ENCODE measurements at places on chromosomes 5 and 9.

- DNase-seq: no peak
These were observed 16.1 kb upstream of the CRB2 start for GRCh38 chr9:123339666-123340510.

GRCh38 chr5:162209005-162209605 lies 141.5 kb downstream of the GABRG2 start:
- DNase-seq: no peak

DNA sequence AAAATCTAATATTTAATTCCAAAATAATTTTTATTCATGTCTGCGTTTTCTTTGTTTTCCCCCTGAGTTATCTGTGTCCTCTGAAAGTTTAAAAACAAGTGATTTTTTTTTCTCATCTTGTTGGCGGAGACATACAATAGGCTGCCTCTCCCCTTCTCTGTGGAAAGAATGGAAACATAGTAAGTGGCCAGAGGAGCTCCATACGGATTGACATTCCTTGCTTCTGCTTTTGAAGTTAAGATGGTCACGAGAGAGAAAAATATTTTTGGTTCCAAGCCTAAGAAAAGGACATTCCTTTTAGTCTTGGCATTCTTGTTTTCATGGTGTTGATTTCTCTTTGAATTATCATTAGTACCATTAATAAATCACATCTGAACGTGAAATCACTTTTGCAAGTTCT lies 28.3 kb downstream of the ZNF462 start:
- no peak for DNase-seq

- peak; percentile 79 for DNase-seq
These were observed 118.4 kb downstream of the ARHGAP26 start for GRCh38 chr5:142888469-142889085.

- DNase-seq: peak; percentile 83
These were observed 29.8 kb upstream of the FBP1 start for GRCh38 chr9:94668928-94669729.

GRCh38 chr9:37201581-37201980 lies 81.2 kb downstream of the ZCCHC7 start:
- no peak for DNase-seq

DNA sequence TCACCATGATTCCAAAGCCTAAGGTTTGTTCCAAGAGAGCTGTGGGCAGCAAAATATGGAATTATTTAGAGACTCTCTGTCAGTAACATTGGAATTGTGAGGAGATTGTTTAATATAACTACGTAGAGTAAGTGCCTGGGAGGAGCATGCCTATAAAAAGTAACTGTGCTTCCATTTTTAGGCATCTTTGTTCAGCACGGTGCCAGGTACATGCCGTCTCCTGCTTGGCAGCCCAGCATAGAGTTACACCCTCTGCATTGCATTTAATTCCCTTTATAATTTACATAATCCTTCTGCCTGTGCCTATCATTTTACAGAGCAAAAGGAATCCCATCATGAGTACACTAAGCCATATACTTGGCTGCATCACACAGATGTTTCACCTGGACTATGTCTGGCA lies 32.1 kb upstream of the ALDH1A1 start:
- no peak for DNase-seq

DNA sequence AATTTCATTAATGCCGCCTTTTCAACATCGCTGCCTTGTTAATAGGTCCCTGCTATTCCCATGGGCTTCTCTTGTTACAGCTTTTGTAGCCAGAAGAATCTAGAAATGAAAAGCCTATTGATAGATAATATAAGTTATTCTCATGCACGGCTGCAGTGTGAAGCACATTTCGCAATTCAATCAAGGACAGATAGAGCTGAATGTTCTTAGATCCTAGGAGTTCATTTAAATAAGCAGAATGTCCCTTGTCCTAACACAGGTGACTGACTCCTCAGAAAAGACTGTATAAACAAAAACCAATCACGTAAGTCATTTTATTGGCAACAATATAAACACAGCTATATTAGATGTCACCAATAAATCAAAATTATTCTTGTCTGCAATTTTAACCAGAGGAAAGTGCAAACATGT lies 9.4 kb downstream of the GLIS3 start:
- no peak for DNase-seq

- DNase-seq: no peak
These were observed 797 bp upstream of the FBXO38 start for GRCh38 chr5:148382961-148383360.

GRCh38 chr5:176180339-176180738 lies 57.9 kb upstream of the SIMC1 start:
- DNase-seq: peak; percentile 30

GRCh38 chr5:76735762-76736545 lies 20.0 kb downstream of the F2R start:
- no peak for DNase-seq

DNA sequence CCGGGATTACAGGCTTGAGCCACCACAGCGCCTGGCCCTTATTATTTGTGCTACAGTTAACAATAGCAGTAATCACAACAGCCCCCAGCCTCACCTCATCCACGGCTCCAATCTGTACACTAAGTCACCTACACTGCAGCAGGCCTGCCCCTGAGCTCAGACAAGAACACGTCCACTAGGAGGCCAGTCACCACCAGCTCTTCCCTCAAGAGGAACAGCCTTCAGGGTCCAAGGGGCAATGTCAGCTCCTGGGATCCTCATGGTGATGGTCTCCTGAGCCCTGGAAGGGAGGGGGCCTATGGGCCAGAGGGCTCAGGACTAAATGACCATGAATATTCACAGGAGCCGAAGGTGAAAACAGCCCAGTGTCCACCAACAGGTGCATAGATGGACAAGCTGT lies 67.7 kb downstream of the VAV2 start:
- no peak for DNase-seq

- no peak for DNase-seq
These were observed 30.7 kb upstream of the TNPO1 start for GRCh38 chr5:72785801-72786200.

DNA sequence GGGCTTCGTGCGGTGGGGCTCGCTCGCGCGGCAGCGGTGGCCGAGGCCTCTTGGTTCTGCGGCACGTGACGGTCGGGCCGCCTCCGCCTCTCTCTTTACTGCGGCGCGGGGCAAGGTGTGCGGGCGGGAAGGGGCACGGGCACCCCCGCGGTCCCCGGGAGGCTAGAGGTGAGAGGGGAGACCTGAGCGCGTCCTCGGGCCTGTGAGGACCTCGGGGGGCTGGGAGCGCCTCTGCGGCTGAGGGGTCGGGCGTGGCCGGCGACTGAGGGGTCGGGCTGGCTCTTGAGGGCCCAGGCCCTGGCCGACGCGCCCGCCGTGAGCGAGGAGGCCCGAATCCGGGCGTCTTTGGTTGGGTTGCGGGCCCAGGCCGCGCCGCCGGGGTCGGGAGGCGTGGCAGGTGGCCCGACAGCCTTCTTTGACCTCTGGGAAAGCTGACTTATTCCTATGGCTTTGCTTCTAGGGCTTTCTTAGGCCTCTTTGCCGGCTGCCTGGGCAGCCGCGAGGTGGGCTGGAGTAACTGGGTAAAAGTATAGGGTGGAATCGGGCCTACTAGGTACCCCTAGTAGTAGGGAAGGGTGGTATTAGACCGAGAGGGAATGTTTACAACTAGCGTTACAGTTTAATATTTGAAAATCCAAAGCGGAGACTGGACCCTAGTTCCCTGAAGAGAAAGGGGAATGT lies at the start of gene CANX:
Gene CANX (plus strand): TSS at position 33 of the 681 bp plus-strand sequence. CDS start 6,715 bp downstream, outside the sequence.
- DNase-seq: no peak

- no peak for DNase-seq
These were observed 99.2 kb downstream of the CRB2 start for GRCh38 chr9:123455187-123455586.

- no peak for DNase-seq
These were observed 17.2 kb downstream of the NKX2-5 start for GRCh38 chr5:173217626-173218397.

DNA sequence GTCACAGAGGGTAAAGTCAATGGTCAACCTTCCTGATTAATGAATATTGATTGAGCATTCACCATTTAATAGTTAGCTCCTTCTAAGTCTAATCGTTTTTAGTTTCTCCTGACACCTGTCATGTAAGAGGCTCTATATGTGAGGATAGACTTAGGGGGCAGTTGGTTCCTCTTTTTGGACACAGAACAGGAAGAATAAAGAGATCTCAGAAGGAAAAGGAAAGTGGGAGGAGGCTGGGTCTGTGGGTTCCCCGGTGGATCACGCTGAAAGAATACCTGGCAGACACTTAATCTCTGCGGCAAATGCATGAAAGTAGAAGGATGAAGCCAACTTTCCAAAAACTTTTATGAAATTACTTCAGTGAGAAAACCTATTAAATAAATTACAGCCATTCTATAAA lies 98.4 kb downstream of the PDE4D start:
- DNase-seq: no peak

GRCh38 chr9:7266911-7267595 lies 509.3 kb downstream of the KDM4C start:
- DNase-seq: no peak

DNA sequence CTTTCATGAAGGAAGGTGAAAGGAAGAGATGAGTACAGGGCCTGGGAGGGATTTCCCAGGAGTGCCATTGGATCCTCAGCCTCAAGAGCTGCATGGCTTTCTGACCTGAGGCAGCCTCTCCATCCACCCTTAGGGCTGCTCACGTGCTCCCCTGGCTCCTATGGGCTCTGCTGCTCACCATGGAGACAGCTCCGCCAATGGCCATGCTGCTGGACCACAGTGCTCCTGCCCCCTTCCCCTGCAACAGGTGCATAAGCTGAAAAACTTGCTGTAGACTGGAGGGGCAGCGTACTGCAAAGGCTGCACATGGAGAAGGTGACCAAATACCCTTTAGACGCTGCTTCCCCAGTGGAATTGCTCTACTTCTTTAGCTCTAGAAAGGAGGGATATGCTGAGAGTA lies 112.7 kb upstream of the PANK3 start:
- DNase-seq: no peak

GRCh38 chr5:39411061-39411460 lies 13.7 kb downstream of the DAB2 start:
- DNase-seq: no peak

DNA sequence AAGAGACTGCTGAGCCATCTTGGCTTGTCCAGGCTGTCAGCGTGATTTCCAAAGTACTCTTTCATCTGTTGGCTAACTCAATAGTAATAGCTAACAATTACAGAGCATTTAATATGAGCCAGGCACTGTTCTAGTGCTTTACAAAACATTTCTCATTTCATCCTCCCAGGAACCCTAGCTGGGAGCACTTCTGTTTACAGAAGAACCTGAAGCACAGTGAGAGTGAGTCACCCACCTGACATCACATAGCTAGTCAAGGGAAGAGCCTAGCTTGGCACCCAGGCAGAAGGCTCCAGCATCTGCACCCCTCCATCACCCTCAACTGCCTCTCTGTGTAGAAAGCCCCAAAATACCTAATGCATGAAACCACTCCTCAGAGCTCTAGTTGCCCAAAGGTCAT lies 57.5 kb upstream of the IQGAP2 start:
- DNase-seq: no peak

GRCh38 chr9:78235762-78236550 lies at the start of gene CEP78:
CEP78 (plus strand) TSS chr9:78236075; CDS start chr9:78236351, 276 bp downstream.
- DNase-seq: peak; percentile 96

All from GM03348 (cell line).